ENCODE measurements at places on chromosomes 6 and 20.

DNA sequence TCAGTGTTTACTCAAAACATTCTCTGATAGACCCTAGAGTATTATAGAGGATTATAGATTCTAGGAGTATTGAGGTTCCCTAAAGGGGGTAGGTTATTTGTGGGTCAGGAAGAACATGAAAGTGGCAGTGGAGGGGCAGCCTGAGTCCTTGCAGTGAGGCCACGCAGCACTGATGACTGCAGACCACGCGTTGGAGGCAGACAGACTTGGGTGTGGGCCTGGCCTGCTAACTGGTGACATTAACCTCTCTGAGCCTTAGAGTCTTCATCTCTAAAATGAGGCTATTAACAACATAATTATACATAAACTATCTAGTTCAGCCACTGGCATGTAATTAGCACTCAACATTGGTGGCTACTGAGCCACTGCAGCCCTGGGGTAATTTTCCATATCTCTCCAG, 16.1 kb downstream of the MTCL3 start:
- DNase-seq = no peak

DNA sequence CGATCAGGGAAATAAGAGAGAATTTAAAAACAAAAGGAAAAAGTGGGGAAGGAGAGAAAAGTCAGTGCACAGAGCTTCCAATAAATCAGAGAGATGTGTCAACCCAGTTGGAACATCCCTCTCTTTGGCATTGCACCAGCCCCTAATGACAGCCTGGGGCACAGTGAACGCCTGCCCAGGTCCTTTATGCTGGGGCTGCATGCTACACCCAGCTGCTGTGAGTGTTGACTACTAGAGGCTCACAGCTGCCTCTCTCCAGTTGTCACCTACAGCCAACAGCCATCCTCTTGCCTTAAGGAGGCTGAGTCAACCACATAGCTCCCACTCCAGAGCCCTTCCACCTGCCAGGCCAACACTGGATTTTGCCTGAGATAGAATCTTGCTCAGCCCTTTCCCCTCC, 19.0 kb downstream of the OR2H2 start:
- no peak for DNase-seq

- DNase-seq = no peak
Observed at GRCh38 chr6:71199736-71200135, 88.9 kb upstream of the OGFRL1 start.

DNA sequence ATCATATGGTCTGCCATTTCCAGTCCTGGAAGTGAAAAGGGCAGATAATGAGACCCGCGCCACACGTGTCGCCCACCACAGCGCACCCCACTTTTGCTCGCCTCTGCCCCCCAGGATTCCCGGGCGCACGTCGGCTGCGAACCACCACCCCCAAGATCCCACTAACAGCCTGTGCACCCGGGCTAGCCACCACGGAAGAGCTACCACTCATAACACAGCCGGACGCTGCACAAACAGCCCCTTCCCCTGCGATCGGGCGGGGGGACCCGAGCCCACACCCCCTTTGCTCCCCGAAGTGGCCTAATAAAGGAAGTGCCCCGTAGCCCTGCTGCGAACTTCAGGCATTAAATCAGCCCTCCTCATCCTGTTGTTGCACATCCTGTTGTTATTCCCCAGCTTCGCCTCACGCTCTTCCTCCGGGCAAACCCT, 506 bp downstream of the CITED2 start:
- no peak for DNase-seq

DNA sequence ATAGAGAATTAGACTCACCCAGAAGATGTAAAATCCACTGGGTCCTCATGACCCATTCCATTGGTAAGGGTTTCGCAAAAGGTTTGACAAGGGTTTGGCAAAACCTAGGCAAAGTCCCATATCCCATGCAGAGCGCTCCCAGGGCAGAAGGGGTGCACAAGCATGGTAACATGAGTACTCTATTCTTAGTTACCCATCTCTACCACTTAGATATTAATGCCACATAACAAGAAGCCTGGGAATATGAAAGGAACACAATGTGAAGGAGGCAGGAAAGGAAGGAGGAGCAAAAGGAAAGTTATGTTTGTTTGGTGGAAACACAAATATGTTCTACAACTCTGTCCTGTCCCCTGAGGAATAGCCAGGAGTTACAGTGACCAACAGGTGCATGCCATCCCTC, 163.1 kb downstream of the FAXC start:
- no peak for DNase-seq

DNA sequence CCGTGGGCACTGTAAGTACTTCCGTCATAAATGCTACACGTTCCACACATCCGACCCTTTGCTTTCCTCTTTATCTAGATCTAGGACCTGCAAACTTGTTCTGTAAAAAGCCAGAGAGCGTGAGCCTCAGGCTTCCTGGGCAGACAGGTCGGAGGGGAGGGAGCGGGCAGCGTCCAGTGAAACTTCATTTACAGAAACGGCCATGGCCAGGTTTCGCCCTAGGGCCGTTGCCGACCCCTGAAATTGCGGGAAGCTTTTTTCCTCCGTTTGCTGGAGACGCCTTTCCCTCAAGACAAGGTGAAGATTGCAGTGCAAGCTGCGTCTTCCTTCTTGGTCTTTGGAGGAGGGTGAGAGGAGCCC, 155.4 kb downstream of the DLL1 start:
- no peak for DNase-seq

GRCh38 chr20:2382833-2383232, 2.1 kb downstream of the TGM6 start:
- DNase-seq = no peak

GRCh38 chr6:43706788-43707187, 19.2 kb upstream of the MRPS18A start:
- peak; percentile 57 for DNase-seq

- DNase-seq = no peak
Observed at GRCh38 chr6:104418125-104418524, 441.6 kb downstream of the HACE1 start.

- peak; percentile 62 for DNase-seq
Observed at GRCh38 chr6:119620846-119621555, 271.4 kb upstream of the MAN1A1 start.

DNA sequence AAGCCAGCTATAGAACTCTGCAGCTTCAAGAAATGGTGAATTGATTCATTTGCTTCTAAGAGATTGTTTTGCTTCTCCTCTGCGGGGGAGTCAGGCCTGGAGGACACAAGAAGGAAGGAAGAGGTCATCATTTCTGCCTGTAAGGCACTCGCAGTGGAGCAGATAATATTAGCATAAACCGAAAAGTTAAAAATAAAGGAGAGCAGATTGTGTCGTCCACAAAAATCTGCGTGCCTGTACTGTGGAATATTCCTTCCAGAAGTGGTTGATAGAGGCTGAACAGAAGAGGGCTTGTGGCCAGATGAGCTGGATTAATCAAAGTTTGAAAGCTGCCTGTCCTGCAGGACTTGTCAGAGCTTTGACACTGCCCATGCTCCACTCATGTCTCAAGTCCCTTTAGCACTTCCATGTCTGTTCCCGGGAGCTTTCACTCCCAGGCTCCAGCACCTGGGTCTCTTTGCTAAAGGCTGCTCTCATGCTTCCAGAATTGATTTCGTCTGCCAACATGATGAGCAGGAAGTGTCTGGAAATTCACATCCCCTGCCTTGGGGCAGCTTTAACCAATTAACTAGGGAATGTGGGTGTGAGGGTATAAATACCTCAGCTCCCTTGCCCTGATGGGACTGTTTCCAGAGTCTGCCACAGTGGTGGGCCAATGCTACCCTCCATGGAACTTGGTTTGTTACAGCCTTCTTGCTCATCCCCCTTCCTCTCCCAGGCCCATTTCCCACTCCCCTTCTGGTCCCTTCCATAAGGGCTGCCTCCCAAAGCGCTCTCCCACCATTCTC, 65.1 kb upstream of the STX16 start:
- no peak for DNase-seq
